CD4-positive, alpha-beta T cell treated with Interleukin-12 subunit alpha and Interleukin-12 subunit beta, for 1 hour (primary cell): ENCODE measurements at places on chromosomes 11 and 22.
A peak's percentile ranks its signal among the peaks of the same experiment; 100 is the strongest.

GRCh38 chr22:33756508-33756949, 163.7 kb downstream of the LARGE1 start:
- no peak for DNase-seq

DNA sequence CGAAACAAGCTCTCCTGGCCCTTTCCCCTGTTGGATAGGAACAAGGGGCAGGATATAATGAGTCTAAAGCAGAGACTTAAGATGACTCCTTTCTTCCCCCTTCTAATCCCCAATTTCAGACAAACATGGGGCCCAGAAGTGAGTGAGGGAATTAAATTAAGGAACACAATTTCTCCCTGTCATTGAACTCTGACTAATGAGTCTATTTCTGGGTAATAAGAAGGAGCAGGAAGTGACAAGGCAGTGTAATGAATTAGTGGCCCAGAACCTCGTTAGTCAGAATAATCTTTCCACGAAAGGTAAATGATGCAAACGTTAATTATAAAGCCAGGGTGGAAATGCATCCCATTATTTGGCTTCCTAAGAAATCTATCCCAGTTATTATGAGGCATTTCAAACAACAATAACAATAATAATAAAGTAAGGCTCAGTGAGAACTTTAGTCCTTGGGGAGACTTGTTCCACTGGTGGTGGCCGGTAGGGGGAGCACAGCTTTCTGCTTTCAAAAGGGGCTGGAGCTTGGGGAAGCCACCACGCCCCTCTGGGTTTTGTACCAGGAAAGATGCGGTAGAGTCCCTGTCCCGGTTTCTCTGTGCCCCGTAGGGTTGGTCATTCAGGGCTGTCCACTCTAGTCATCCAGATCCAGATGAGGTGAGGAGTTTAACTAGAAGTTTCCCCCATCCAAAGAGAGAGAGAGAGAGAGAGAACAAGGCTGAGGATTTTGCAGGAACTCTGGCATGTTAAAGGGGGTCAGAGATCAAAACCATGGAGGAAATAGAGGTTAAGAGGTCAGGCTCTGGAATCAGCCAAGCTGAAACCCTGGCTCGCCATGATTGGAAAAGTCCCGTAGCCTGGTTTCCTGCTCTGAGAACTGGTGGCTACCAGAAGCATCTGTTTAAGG, 298.3 kb downstream of the NTM start:
- peak; percentile 13 for DNase-seq

DNA sequence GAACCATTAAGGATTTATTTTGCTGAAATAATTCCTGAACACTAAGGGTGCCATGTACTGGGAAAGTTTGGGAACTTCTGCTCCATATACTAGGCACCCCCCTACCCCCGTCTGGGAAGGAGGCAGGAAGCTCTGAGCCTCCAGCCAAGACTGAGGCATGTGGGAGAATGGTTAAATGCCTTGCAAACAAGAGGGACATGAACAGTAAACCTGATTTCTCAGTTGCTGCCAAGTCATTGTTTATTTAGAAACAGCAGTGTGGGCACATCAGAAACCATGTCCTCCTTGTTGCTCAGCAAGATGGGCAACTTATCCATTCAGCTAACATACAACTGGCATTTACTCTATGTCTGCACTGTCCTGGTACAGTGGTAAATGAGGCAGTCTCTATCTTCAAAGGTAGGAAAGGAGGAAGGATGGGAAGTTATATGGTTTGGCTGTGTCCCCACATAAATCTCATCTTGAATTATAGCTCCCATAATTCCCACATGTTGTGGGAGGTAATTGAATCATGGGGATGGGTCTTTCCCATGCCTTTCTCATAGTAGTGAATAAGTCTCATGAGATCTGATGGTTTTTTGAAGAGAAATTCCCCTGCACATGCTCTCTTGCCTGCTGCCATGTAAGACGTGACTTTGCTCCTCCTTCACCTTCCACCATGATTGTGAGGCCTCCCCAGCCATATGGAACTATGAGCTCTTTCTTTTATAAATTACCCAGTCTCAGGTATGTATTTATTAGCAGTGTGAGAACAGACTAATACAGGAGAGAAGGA, 459.1 kb downstream of the MIAT start:
- DNase-seq, result no peak

- no peak for DNase-seq
These were observed 12.2 kb downstream of the PAAF1 start for GRCh38 chr11:73889019-73889418.

DNA sequence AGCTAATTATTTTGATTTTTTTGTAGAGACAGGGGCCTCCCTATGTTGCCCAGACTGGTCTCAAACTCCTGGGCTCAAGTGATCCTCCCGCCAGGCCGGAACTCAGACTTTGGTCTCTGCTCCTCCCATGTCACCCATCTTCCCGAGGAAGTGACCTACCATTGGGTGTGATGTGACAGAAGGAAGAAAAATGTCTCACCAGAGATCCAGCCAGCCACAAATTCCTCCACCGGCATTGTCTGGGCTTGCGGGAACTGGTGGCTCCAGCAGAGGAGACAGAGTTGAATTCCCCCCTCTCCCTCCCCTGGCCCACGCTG, 772 bp downstream of the SLC25A45 start:
- no peak for DNase-seq

DNA sequence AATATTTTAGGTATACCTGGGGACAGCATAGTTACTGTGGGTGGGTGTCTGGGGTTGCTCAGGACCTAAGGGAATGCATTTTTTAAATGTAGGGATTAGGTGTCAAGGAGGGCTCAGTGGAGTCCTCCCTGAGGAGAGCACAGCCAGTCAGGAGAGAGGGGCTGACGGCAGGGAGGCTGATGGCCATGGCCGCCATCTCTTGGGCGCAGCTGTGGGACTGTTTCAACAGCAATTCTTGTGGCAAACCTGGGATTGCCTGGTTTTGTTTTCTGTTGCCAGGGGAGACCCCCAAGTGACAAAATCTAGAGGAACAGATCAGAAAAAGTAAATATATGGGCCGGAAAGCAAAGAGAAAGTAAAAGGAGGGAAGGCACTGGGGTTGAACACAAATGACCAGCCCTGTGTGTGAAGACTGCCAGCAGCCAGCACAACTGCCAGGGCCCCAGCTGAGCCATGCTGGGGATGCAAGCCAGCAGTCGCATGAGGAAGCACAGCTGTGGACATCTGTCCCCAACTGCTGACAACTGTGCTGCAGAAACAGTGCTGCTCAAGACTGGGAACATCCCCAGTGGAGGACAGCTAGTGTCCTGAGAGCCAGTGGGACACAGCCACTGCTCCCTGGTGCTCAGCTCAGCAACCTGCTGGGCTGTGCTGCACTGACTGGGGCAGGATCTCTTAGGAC, 10.5 kb downstream of the MIF start:
- DNase-seq, result no peak

DNA sequence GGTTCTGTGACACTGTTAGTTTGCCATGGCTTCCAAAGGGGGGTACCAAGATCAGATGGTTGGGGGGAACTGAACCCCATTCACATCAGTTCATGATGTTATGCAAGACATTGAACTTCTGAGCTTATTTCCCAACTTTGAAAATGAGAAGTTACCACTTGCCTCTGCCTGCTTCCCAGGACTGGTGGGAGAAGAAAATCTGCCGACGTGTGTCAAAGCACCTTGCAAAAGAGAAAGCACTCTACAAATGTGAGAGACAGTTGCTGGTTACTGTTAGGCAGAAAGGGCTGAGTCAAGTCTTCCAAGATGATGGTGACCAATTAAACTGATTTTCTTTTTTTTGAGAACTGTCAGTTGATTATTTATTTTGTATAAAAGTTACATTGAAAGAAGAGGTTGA, 45.6 kb downstream of the SMCO4 start:
- no peak for DNase-seq

GRCh38 chr11:126585388-126585773, 229.9 kb downstream of the ST3GAL4 start:
- DNase-seq, result no peak

DNA sequence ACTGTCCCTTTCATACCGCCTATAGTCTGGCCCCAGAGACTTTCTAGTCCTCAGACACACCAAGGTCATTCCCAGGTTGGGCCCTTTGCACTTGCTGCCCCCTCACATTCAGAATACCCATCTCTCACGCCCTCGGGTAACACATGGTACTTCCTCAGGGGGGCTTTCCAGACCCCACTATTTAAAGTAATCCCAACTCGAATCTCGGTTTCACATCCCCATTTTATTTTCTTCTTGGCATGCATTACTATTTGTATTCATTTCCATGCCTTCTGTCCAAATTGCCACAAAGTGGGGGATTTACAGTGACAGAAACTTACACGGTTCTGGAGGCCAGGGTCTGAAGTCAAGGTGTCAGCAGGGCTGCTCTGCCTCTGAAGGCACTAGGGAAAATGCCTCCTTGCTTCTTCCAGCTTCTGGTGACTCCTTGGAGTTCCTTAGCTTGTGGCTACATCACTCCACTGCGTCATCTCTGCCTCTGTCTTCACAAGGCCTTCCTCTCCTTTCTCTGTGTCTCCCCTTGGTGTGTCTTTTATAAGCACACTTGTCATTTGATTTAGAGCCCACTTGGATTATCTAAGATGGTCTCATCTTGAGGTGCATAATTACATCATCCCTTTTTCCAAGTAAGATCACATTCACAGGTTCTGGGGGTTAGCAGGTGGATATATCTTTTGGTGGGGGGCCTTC, 15.1 kb downstream of the RCN1 start:
- DNase-seq, result no peak

GRCh38 chr11:95028357-95028756, 3.3 kb downstream of the KDM4E start:
- DNase-seq, result no peak

- DNase-seq, result no peak
These were observed 7.4 kb downstream of the CLNS1A start for GRCh38 chr11:77630157-77630710.

DNA sequence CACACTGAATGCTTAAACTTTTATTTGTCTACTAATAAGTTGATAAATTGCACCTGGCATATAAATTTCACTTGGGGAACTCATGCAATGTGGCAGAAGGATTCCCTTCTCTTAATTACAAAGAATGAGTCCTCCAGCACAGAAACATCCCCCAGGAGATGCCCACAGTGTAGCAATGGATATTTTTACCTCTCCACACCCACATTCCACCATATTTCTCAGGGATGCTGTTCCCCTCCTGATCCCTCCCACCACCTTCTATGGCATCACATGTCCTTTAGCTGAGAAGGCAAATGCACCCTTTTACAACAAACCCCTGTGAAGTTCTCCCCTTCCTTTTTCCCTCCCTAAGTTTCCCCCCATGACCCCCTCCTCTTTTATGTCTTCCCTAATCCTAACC, 56.1 kb upstream of the UBASH3B start:
- DNase-seq, result no peak

DNA sequence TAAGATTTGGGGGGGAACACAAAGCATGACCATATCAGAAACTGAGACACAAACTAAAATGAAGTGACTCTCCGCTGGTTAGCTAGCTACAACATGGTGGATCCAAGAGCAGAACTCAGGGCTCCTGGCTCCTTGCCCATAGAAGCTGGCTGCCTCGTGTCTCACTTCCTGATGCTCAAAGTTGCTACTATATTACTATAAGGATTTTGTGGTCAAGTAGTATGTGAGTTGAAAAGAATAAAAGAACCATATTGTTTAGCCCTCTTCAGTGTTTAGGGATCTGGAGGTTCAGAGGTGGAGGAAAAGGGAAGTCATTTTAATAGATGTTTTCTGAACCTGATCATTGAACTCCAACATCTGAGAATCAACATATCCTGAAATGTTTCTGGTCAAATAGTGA, 16.9 kb upstream of the SIK2 start:
- no peak for DNase-seq

DNA sequence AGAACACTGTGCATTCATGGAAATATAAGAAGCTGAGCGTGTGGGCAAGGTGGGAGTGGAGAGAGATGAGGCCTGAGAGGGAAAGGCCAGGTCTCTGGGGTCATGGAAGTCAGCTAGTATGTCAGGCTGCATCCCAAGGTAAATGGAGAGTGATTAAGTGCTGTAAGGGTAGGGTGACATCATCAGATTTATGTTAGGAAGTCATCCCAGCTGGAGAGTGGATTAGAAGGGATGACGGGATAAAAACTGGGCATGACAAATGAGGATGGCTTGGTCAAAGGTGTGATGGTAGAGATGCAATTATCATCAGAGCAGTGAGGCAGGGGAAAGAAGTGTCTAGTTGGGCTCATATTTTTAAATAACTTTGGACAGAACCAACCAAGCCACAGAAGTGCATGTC, 3.5 kb upstream of the ENDOD1 start:
- DNase-seq, result no peak

DNA sequence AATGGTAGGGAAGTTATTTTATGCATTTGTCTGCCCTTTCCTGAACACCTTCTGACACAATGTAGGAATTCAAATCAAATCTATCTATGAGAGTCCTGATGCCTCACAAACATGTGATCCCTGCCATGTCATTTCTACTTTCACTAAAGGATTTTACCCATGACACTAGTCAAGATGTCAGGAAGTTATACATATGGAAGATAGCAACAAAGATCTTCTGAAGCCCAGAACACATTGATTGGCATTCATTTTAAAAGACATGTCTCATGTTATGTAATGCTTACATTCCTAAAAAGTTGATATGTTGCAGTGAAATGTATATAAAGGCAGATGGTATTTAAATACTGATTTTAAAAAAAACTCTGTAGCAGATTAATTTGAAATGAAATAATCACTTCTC, 61.5 kb downstream of the FAM76B start:
- DNase-seq, result no peak

DNA sequence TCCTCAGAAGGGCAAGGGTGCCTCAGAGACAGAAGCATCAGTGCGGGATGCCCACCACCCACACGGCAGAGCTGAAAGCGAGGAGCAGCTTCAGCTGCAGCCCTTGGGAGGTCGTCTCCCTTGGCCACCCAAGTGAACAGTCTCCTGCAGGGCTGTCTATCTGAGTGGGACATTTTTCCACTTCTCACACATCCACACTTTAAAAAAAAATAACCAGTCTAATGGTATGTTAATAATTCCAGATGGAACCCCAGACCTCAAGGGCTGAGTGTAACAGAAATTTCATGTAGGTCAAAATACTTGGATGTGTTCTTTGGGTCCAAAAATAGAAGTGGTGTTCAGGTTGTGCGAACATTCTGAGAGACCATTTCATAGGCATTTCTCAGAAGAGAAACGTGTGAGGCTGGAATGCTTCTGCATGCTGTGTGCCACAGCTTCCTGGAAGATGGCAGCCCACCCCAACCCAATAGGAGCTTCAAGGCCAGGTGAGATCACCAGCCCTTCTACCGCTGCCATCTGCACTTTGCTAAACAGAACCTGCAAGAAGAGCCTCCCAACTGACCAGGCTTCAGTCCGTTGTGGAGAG, 623.2 kb downstream of the OPCML start:
- DNase-seq, result no peak

GRCh38 chr11:132944569-132944944, 587.7 kb downstream of the OPCML start:
- DNase-seq, result no peak
